ENCODE measurements at places on chromosomes 3 and 15. TPM values are rescaled to one million over a fixed set of nuclear protein-coding genes. Genes with fewer than 3 reads are reported as not detected.

SPATA12 gene
- not detected for total RNA-seq

STAC gene
- 4.2 TPM for total RNA-seq

DNA sequence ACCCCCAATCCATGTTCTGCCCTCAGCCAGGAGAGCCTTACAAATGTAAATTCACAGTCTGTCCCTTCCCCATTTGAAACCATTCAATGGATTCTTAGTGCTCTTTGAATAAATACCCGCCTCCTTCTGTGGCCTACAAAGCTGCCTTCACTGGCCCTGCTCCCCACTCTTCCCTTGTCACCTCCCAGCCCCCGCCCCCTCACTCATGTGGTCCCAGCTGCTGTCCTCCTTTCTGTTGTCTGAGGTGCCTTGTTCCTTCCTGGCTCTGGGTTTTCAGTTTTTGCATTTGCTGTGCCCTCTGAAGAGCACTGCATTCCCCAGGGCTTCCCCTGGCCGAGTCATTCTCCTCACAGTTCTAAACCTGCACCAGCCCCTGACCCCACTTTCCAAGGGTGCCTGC is 3.2 kb downstream of the EFCAB12 start:
- no peak overlapping the region for H3K27ac ChIP-seq
- peaks cover 7% of the 10 kb centered on the region for H3K36me3 ChIP-seq
- no peaks in the 10 kb centered on the region for H3K4me1 ChIP-seq

GRCh38 chr15:25374143-25374542 is 64.7 kb downstream of the UBE3A start:
- no peak overlapping the region for H3K4me3 ChIP-seq
- peaks cover 63% of the 10 kb centered on the region for H3K36me3 ChIP-seq
- H3K4me1 ChIP-seq = no peaks in the 10 kb centered on the region
- H3K27ac ChIP-seq = no peak overlapping the region

DNA sequence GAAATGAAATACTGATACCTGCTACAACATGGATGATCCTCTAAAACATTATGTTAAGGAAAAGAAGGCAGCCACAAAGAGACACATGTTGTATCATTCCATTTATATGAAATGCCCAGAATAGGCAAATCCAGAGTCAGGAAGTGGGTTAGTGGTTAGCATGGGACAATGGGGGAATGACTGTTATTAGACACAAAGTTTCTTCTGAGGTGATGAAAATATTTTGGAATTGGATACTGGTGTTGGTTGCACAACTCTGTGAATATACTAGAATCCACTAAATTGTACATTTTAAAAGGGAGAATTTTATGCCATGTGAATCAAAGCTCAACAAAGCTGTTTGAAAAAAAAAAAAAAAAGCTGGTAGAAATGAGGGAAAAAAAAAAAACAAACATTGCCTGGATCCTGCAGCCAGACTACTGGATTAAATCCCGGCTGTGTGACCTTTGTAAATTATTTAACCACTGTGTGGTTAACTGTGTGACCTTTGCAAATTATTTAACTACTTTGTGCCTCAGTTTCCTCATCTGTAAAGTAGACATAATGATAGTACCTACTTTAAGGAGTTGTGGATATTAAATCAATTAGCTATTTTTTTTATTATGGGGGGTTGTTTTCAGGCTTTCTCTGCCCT is 75.6 kb upstream of the PRICKLE2 start:
- no peak overlapping the region for H3K4me3 ChIP-seq
- H3K4me1 ChIP-seq = no peaks in the 10 kb centered on the region
- H3K36me3 ChIP-seq = no peaks in the 10 kb centered on the region
- H3K27me3 ChIP-seq = no peaks in the 10 kb centered on the region
- no peak for DNase-seq
- H3K27ac ChIP-seq = no peak overlapping the region

IQCH gene
- 0.98 TPM for total RNA-seq

- H3K4me1 ChIP-seq = peaks cover 15% of the 10 kb centered on the region
- H3K4me3 ChIP-seq = peak overlapping the region; percentile 52
- DNase-seq = no peak
- no peak overlapping the region for H3K27ac ChIP-seq
- no peaks in the 10 kb centered on the region for H3K27me3 ChIP-seq
These were observed 408 bp upstream of the ARPP21 start for GRCh38 chr3:35638980-35639253.

GRCh38 chr3:152591515-152591914 is 243.4 kb upstream of the P2RY1 start:
- no peak overlapping the region for H3K27ac ChIP-seq
- H3K4me3 ChIP-seq = no peak overlapping the region
- DNase-seq = no peak

P4HTM gene
- total RNA-seq = 80.0 TPM

DNA sequence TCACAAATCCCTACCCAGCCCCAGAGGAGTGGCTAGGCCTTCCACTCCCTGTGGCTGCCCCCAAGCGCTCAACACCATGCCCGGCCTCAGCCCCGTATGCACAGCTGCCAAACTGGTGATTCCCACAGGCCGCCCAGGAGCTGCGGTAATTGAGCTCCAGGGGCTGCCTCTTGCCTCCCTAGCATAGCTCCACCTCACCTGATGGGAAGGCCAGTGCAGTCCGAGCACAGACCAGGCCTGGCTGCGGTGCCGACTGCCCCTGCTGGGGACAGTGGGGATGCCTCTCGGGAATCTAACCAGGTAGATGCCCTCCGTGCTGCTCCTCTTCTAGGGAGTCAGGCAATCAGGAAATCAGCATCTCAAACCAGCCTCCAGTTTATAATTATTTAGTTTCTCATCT is 25.9 kb downstream of the SCN5A start:
- no peak overlapping the region for H3K27ac ChIP-seq
- H3K4me3 ChIP-seq = no peak overlapping the region
- DNase-seq = no peak
- no peaks in the 10 kb centered on the region for H3K4me1 ChIP-seq
- H3K27me3 ChIP-seq = no peaks in the 10 kb centered on the region

DNA sequence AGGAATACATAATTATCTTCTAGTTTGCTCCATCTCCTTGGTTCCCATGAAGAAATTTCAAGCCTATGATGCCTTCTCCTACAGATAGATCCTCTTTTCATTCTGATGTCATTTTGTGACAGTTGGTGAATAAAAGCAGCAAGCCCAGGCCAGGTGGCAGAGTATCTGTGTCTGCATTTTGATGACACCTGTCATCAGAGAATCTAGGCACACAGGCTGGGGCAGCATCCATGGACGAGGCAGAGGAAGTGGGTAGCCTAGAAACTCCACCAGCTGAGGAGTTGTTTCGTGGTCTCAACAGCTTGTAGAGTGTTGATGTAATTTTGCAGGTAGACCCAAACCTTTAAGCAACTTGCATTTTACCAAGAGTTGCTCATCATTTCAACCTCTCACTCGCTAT is 269.8 kb downstream of the FEZF2 start:
- DNase-seq = no peak
- no peak overlapping the region for H3K4me3 ChIP-seq
- no peaks in the 10 kb centered on the region for H3K27me3 ChIP-seq

- H3K27ac ChIP-seq = no peak overlapping the region
- H3K27me3 ChIP-seq = no peaks in the 10 kb centered on the region
- H3K4me3 ChIP-seq = no peak overlapping the region
- no peak for DNase-seq
- H3K4me1 ChIP-seq = no peaks in the 10 kb centered on the region
These were observed 1077.4 kb downstream of the EPHA3 start for GRCh38 chr3:90184861-90185260.

GRCh38 chr15:44159492-44159891 is 35.6 kb downstream of the FRMD5 start:
- H3K4me1 ChIP-seq = no peaks in the 10 kb centered on the region
- H3K4me3 ChIP-seq = no peak overlapping the region
- H3K27ac ChIP-seq = no peak overlapping the region
- H3K27me3 ChIP-seq = no peaks in the 10 kb centered on the region

DNA sequence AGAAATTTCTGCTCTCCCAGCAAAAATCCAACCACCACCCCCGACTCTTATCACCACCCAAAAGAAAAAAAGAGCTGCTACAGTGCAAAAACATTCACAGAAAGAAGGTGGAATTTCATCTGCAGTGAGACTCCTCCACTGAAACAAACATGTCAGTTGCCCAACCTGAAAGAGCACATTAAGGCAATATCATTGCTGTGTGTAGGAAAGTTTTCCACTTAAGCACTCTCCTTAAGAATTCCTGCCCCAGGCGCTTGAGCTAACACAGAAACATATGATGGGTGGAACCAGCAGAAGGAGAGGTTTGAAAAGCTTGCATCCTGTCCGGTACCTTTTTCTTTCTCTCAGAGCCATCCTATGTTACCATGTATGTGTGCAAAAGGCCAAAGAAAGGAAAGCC is 200.8 kb upstream of the GADL1 start:
- H3K27ac ChIP-seq = no peak overlapping the region
- no peak overlapping the region for H3K4me3 ChIP-seq
- H3K27me3 ChIP-seq = no peaks in the 10 kb centered on the region
- H3K36me3 ChIP-seq = no peaks in the 10 kb centered on the region

FBXL2 gene
- 16.8 TPM for total RNA-seq

NGLY1 gene
- 21.4 TPM for total RNA-seq

DNA sequence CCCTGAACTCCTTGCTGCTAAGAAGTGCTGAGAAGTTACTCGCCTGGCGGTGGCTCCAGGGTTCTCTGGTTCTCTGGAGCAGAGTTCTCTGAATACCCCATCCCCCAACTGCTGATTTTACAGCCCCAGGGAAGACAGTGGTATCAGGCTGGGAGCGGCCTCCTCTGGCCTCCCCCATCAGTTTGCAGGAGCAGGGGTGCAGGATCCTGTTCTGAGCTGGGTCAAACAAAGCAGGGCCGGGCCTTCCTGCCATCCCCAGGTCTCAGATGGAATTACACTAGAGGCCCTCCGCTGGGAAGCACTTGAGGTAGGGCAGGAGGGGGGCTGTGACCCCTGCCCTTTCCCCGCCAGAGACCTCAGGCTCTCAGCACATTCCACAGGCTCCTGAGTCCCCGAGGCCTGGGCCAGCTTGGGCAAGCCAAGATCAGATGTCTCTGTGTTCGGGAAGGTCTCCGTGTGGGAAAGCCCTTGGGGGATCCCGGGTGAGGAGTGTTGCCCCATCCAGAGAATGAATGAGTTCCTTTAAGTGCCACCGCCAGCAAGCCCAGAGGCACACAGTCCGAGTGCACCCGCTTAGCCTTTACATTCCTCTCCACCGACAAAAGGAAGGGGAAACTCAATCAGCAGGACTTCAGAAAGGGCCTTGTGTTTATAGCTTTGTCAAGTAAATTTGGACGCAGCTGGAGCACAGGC is 149.9 kb downstream of the LRRK1 start:
- no peak for DNase-seq
- H3K36me3 ChIP-seq = peaks cover 7% of the 10 kb centered on the region
- no peaks in the 10 kb centered on the region for H3K27me3 ChIP-seq
- H3K4me1 ChIP-seq = peaks cover 85% of the 10 kb centered on the region
- no peak overlapping the region for H3K4me3 ChIP-seq

DNA sequence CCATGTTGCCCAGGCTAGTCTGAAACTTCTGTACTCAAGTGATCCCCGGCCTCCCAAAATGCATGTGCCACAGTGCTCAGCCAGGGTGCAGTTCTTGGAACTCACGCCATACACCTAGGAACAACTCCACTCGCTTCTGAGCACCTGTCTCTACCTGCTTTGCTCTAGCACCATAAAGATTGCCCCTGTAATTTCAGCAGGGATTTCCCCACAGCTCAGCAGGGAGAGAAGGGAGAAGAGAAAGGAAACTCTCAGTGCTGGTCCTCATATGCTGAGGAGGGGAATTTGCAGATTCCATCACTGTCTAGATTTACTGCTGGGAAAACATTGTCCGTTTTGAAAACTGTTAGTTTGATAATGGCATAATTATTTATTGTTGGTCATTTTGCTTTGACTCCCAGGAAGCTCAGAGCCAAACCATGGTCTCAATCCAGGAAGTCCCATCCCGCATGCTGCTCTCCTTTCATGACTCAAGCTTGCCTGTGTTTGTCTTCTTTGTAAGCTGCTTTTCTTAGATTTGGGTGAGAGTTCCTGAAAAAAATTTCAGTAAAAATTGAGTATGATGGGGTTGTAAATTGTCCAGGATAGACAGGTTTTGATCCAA is 24.2 kb downstream of the TRIM71 start:
- no peaks in the 10 kb centered on the region for H3K27me3 ChIP-seq
- no peak overlapping the region for H3K4me3 ChIP-seq
- no peaks in the 10 kb centered on the region for H3K36me3 ChIP-seq

- no peaks in the 10 kb centered on the region for H3K4me1 ChIP-seq
- peak overlapping the region; percentile 17 for H3K27ac ChIP-seq
- no peak for DNase-seq
- H3K4me3 ChIP-seq = no peak overlapping the region
- H3K36me3 ChIP-seq = peaks cover 8% of the 10 kb centered on the region
These were observed 67.2 kb downstream of the WDR76 start for GRCh38 chr15:43893956-43894355.

DNA sequence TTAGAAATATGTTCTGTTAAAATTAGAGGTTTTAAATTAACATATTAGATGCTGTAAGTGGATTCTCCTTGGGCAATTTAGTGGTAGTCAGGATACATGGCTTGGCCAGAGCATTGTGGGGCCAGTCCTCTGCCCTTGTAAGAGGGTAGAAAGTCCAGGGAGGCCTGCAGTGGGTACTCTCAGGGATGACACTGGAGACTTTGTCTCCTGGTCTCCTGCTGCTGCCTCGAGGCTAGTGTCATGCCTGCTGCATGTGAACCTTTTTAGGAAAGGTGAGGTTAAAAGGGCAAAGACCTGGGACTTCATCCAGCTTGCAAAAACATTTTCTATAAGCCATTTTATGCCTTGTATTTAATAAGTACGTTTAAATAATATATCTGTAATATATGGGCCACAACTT is 96.8 kb upstream of the PROK2 start:
- H3K27me3 ChIP-seq = no peaks in the 10 kb centered on the region
- no peak overlapping the region for H3K27ac ChIP-seq
- H3K4me3 ChIP-seq = no peak overlapping the region
- H3K36me3 ChIP-seq = no peaks in the 10 kb centered on the region

DNA sequence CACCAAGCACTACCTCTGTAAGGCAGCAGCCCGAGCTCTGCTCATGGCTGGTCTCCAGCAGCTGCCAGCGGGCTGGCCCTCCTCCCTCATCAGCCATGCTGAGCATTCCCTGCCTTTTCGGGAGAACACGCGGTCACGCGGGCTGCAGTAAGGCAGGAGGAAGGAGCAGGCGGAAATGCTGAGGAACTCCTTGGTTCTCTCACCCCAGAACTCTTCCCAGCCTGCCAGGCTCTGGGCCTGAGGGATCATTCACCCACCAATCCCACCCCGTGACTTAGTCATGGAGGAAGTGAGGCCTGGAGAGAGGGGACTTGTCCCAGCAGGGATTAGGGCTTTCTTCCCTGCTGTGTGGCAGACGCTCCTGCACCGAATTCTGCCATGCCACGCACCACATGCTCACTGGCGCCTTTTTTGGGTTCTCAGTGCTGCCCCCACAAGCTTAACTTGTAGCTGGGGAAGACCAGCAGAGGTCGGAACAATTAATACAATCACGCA is 42.9 kb upstream of the RPL32 start:
- H3K4me3 ChIP-seq = no peak overlapping the region
- H3K4me1 ChIP-seq = no peaks in the 10 kb centered on the region
- no peaks in the 10 kb centered on the region for H3K36me3 ChIP-seq
- no peak overlapping the region for H3K27ac ChIP-seq

DNA sequence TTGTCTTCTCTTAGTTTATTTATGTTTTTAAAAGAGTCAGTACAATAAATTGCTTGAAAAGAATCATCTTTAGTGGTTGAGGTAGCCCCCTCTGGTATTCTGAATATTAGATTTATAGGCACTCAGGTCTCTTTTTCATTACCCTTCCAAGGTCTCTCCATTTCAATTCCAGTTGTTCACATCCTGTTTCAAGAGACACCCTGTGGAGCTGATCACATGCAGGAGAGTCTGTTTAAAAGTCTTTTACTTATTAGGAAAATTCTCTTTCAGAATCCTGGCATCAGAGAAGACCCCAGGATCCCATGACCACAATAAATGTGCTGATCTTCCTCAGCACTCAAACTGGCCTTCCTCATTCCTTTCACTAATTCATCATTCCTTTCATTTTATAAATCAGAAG is 195.7 kb downstream of the ZIC4 start:
- no peak for DNase-seq
- H3K27me3 ChIP-seq = no peaks in the 10 kb centered on the region
- no peak overlapping the region for H3K27ac ChIP-seq
- no peaks in the 10 kb centered on the region for H3K36me3 ChIP-seq
